ENCODE measurements at places on chromosomes 16 and 17.

- DNase-seq = no peak
Measured at GRCh38 chr17:78854508-78854907, 13.9 kb upstream of the USP36 start.

GRCh38 chr16:83365166-83365565 lies 442.6 kb upstream of the HSBP1 start:
- DNase-seq = no peak

GRCh38 chr17:81027591-81028505 lies 7.1 kb upstream of the BAIAP2 start:
- peak; percentile 26 for DNase-seq

GRCh38 chr17:76702076-76702475 lies 8.7 kb downstream of the MXRA7 start:
- DNase-seq = no peak

DNA sequence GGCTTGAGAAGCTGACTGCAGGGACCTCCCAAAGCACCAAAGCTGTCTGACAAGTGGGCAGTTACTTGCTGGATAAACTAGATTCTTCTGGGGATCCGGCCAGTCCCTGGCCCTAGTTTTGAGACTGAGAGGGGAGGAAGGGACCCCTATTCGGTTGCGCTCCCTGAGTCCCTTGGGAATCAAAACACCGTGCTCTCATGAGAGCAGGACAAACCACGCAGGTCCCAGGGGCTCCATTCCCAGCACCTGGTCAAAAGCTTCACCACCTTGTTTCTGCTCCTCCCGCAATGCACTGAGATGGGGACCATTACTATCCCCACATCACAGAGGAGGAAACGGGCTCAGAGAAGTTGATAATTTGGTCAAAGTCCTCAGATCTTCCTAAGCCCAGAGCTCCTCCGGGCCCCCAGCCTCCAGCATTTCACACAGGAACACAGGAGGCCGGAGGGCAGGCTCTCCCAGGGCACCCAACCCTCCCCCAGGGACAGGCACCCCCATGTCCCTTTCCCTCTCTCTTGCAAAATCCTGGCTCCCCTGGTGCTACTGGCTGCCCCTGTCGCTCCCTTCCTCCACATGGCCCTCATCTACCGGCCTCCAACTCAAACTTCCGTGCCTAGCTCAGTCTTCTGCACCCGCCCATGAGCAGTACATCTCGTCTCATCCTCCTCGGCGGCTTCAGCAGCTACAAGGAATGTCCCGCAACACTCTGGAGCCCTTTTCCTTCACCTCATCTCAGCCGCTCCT lies 3.3 kb downstream of the TRIM65 start:
- DNase-seq = no peak

GRCh38 chr16:4508806-4509205 lies 29.8 kb downstream of the CDIP1 start:
- DNase-seq = no peak

DNA sequence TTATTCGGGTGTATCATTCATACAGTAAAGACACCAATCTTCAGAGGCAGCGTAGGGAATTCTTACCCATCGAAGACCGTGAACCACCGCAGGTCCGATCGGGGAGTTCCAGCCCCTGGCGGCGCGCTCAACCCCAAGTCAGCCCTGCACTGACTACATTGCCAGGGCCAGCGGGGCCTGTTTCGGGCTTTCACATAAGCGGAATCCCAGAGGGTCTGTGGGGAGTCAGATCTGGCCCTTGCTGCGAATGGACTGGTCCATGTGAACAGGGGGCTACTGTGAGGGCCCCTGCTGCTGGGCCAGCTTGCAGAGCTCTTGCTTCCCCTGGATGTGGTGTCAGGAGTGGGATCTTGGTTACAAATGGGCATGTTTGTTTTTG lies 7.6 kb downstream of the PDE6G start:
- DNase-seq = no peak

DNA sequence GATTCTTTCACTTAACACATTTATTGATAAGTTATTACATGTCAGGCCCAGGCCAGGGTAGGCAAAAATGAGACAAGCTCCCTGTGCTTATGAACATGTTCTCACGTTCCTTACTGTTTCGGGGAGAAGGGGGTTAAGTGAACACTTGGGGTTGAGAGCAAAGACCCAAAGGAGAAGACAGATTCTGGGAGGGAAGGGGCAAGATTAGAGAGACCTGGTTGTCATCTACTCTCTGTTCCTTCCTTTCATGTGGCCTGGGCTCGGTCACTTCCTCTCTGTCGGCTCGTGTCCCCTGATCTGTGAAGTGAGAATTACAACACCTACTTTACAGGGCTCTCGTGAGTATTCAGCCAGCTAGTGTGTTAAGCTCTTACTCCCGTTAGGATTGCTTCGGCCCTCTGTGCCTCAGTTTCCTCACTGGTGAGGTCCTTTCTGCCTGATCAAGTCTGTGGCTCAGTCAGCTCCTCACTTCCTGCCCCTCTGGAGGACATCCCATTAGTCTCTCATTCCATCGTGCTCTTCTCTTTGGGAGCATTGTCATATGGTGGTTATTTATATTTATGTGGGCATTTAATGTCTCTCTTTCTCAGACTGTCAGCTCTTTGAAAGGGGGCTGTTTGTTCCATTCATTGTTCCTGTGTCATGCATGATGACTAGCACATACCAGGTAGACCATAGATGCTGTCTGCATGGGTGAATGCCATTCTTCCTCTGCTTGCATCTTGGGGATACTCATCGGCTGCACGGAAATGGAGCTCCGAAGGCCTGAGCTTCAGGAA lies 38.9 kb downstream of the PLCG2 start:
- DNase-seq = no peak

DNA sequence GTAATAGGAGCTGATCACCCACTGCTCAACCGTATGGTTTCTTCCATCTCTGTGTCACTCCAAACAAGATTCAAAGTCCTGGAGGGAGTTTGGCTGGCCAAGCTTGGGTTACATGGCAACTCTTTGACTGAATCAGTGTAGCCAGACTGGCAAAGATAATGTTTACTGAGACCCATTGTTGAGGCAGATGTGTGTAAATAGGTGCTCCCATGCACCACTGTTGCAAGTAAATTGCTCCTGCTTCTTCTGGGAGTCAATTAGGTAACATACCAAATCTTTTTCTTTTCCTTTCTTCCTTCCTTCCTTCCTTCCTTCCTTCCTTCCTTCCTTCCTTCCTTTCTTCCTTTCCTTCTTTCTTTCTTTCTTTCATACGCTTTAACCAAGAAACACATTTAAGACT lies 86.3 kb upstream of the DHX40 start:
- no peak for DNase-seq

- no peak for DNase-seq
Measured at GRCh38 chr17:59733697-59734096, 26.2 kb downstream of the VMP1 start.

- no peak for DNase-seq
Measured at GRCh38 chr16:82665025-82665424, 38.3 kb downstream of the CDH13 start.

Measured in activated CD4-positive, alpha-beta T cell treated with anti-CD3 and anti-CD28 coated beads for 4 hours (primary cell).